ENCODE measurements at places on chromosomes 5 and 9. TPM values are rescaled to one million over a fixed set of nuclear protein-coding genes. Genes with fewer than 3 reads are reported as not detected.

SLC27A4 gene
- 10.2 TPM for total RNA-seq

SV2C gene
- not detected for total RNA-seq

PCDHA4 gene
- not detected for total RNA-seq

PCDHB6 gene
- total RNA-seq: not detected

PLAC8L1 gene
- total RNA-seq: 0.88 TPM

ACOT12 gene
- not detected for total RNA-seq

DDX4 gene
- not detected for total RNA-seq

MACIR gene
- total RNA-seq: 5.9 TPM

SUB1 gene
- 231 TPM for total RNA-seq

LHX3 gene
- 0.08 TPM for total RNA-seq

SLC25A2 gene
- not detected for total RNA-seq

ZNF462 gene
- total RNA-seq: 0.41 TPM

LHX6 gene
- total RNA-seq: not detected

TRIM41 gene
- total RNA-seq: 33.1 TPM

ACTBL2 gene
- not detected for total RNA-seq

PHF24 gene
- total RNA-seq: 0.09 TPM

DAB2IP gene
- 0.06 TPM for total RNA-seq

GABRB2 gene
- not detected for total RNA-seq

ELP1 gene
- 22.0 TPM for total RNA-seq

MSX2 gene
- total RNA-seq: not detected

FGD3 gene
- total RNA-seq: 49.7 TPM

TXNDC8 gene
- total RNA-seq: not detected

DRD1 gene
- not detected for total RNA-seq

TMEM252 gene
- not detected for total RNA-seq

Data from activated naive CD4-positive, alpha-beta T cell treated with anti-CD3 and anti-CD28 coated beads, Interleukin-2, amount 50 U/mL, for 72 hours (primary cell).